ENCODE measurements at places on chromosomes 5 and 9.

DNA sequence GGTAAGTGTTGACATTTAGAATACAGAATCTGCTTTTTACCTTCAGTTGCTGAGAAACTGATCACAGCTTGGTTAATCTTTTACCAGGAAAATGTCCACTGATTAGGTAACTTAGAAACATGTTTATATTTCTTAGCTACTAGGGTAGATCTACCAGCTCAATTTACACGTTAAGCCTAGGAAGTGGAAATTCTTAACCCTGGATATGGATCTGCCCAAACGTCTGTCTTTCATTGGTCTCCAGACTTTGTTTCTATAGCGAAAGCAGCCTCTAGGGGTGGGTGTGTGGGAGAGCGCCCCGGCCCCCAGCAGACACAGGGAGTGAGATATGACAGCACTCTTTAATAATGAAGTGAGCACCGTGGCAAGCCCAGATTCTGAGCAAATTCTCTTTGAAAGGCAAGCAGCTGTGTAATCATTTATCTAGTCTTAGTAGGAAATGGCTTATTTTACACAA is 141.6 kb upstream of the ZNF608 start:
- DNase-seq = no peak

DNA sequence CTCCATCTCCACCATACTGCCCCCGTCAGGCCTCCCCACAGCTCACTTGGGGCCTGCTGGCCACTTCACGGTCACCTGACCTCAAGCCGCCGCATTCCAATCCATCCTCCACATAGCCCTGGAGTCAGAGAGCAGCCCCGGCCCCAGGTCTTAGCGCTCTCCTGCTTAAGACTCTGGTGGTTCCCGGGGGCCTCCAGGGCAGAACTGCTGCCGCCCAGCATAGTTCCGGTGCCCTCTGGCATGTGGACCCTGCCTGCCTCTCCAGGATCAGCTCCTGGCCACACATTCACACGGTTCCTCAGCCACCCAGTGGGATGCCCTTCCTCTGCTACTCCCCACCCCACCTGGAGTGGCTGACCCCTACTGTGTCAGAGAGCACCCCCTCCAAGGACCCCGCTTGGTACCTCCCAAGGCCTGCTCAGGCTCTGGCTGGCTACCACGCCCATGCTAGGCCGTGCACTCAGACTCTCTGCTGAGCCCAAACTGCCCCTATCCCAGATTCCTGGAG is 8.7 kb downstream of the PHYKPL start:
- no peak for DNase-seq

DNA sequence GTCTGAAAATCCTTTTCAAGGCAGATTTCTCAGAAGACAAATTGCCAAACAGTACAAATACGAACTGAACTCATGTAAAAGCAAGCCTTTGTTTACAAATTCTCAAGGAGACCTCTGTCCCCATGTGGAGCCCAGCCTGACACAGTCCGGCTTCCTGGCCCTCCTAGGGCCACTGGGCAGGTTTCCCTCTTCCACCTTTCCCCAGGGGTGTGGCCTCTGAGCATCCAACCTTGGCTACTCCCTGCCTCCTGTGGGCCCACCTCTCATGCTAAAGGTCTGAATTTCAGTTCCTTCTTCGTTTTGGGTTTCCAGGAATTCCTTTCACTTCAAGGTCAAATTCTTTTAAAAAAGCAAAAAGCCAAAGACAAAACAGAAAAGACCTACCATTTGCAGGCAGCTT is 10.1 kb downstream of the DAP start:
- DNase-seq = no peak

DNA sequence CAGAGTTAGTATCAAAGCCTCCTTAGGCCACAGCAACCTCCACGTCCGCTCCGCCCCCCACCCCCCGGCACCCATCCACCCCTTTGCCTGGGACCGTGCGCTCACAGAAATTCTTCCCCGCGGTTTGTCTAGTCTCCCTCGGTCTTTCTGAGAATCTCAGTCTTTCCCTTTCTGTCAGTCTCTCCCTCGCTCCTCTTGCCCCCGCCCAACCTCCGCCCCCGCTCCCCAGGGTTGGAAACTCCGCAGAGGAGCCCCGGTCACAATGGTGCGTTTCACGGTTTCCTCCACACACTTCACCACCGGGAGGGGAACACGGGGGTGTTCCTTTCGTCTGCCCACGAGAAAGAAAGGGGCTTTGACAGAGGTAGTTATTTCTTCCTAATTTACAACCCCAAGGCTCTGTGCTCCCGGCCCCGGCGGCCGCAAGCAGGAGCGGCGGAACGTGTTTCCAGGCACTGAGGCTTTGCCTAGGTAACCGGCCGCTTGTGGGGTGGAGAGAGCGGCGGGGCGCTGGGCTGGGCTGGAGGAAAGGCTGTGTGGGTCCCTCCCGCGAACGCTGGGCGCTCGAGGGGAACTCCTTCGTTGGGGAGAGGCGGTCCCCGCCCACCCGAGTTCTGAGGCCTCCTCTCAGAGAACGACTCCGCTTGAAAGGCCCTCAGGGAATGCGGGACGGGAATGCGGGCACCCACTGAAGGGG is 2.1 kb downstream of the NR4A3 start:
- DNase-seq = peak; percentile 35

- peak; percentile 55 for DNase-seq
These were observed 270.2 kb upstream of the PDE4D start for GRCh38 chr5:60163762-60164161.

DNA sequence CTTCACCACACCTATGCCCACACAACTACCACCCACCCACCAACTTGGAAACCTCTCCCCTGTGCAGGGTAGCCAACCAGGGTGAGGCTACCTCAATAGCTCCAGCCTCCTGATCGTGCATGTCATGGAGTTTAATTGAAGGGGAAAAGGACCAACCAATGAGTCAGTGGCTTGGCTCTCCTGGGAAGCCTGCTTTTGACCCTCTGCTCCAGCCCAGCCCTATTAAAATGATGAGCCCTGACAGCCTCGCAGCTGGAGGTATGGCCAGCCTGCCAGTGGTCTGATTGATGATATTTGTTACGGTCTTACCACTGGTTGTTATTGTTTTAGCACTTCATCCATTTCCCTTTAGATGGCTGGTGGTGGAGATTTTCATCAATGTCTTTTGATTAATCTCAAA is 280.4 kb downstream of the SH3GL2 start:
- DNase-seq = no peak

- DNase-seq = no peak
These were observed 100.7 kb downstream of the CACNA1B start for GRCh38 chr9:137978262-137978714.

GRCh38 chr9:32399110-32399815 is 14.8 kb downstream of the ACO1 start:
- DNase-seq = no peak

DNA sequence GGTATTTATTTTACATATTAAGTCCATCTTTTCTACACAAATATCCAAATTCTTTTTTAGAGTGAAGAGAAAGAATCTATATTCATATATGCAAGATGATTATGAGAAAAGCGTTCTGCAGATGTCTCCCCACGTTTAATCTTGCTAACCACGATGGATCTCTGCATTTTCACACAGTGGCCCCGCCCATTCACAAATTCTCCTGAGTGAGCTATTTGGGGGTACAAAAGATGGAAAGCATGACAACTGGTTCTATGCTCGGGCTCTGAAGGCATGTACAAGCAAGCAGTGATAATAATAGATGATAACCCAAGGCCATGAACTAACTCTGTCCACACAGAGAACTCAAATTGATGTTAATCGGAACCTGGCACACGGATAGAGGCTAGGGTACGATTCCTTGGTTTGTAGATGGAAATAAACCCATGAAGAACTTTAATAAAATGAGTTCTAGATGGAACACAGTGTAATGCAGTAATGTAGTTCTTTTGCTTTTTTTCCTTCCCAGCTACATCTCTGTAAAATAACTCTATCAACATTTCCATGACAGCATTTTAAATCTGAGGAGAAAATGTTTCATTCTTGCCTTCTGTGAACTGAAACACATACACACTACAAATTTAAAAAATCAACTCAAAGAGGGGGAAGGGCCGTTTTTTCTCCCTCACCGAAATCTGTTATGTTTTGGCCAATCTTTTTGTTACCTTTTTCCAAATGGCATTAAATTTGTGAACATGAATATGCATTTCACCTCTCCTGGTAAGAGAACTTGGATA is 851.7 kb upstream of the DMAC1 start:
- DNase-seq = no peak

DNA sequence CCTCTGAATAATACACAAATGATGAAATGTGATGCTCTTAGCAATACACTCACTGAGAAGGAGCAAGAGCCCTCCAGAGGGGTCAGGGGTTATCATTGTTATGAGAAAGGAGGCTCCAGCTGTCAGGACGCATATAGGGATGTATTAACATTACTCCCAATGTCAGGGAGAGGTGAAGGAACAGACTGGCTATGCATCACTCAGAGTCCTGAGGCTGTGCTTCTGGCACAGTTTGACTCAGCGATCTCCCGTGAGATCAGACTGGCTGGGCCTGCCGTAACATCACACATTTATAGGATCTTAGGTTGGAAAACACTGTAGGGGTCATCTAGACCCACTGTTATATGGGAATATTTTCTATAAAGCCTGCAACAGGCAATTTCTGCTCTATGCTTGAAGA is 226.5 kb upstream of the GLRA1 start:
- no peak for DNase-seq

- no peak for DNase-seq
These were observed 19.8 kb downstream of the GABBR2 start for GRCh38 chr9:98688710-98689495.

DNA sequence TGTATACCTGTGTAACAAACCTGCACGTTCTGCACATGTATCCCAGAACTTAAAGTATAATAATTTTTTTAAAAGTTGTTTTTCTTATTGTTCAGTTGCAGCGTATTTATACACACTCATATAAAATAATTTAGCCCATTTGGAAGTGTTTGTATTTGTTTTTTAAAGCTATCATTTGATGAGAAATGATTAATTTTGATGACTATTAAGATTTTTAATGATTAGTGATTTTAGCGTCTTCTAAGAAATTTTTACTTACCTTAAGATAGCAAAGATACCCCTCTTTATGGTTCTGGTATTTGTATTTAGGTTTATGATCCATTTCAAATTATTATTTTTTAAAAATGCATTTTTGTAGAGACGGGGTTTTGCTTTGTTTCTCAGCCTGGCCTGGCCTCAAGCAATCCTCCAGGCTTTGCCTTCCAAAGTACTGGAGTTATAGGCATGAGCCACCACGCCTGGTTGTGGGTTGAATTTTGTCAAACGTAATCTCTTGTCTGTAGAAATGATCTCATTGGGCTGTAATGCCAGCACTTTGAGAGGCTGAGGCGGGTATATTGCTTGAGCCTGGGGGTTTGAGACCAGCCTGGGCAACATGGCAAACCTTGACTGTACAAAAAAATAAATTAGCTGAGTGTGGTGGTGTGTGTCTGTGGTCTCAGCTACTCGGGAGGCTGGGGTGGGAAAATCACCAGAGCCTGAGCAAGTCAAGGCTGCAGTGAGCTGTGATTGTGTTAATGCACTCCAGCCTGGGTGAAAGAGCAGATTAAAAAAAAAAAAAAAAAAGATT is 26.9 kb downstream of the CSNK1G3 start:
- peak; percentile 20 for DNase-seq

DNA sequence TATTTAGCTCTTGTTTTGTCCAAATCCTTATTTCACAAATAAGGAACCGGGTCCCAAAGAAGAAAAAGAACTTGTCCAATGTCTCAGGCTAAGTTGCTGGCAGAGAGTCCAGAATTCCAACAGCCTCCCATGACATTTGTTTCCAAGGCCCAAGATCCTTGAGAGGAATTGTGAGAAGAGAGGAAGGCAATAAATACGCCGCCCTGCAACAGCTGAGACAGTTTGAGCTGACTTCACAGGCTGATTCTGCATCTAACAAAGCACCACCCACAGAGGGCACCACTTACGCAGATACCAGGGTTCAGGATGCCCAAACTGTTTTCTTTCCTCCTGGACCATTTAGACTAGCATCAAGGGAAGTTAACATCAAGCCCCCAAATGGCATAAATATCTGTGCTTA is 211.3 kb downstream of the FAM114A2 start:
- no peak for DNase-seq

DNA sequence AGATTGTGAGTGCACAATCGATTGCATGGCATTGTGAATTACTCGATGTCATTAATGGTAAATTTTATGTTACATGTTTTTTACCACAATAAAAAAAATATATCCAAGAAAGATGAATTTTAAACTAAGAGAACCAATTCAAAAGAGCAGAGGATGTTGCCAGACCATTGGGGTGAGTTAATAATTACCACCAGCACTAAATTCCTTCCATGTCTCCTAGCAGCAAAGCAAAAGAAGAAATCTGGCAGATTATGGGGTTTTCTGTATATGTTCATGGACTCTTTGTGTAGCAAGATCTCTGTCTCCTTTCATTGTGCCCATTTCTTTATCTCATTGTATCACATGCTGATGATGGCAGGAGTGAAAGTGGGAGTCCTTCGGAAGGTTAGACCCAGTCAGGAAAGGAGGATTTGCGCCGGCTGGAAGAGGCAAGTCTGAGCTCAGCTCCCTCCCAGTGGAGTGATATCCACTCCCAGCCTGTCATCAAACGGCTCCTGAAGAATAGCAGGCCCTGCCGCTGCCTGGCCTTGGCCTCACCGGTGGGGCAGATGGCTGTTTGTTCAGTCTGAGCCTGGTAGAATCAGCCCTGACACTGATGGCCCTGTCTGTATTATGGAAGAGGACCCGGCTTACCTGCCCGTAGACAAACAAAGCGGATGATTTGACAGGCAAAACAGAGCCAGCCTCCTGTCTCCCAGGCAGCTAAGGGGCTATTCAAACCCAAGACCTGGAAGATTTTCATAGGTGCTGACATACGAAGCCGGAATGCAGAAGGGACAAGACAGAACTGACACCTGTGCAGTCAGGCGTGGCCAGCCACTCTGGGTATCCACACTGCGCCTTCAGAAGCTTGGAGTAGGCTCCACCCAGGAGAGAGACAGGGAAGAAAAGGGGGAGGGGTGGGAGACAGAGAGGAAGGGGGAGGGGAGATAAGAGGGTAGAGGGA is 21.9 kb upstream of the FOXE1 start:
- no peak for DNase-seq

DNA sequence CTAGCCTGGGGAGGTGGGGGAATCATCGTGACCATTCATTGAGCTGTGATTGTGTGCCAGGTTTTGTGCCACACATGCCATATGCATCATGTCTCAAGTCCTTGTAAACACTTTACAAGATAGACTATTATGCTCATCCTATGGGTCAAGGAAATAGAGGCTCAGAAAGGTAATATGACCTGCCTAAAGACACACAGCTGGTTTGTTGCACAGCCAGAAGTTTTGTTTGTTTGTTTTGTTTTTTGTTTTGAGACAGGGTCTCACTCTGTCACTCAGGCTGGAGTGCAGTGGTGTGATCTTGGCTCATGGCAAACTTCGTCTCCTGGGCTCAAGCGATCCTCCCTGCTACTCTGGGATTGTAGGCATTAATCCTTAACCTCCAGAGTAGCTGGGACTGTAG is 21.4 kb upstream of the CRB2 start:
- DNase-seq = no peak

DNA sequence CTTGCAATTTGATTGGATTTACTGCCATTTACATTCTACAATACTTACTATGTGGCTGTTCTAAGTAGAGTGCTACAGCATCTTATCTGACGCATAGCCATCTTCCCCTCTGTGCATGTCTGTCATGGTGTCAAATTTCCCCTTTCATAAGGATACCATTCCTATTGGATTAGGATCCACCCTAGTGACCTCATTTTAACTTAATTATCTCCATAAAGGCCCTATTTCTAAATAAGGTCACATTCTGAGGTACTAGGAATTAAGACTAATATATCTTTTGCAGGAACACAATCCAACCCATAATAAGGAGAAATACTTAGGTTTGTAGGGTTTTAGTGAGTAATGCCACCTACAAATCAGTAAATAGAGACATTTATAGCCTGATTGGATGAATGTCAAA is 268.0 kb downstream of the ADAMTSL1 start:
- DNase-seq = peak; percentile 43

All from fibroblast of skin of right biceps (primary cell).